ENCODE measurements at places on chromosomes 1 and 21. TPM values are rescaled to one million over a fixed set of nuclear protein-coding genes. Genes with fewer than 3 reads are reported as not detected.
A peak's percentile ranks its signal among the peaks of the same experiment; 100 is the strongest.

GRCh38 chr1:19533626-19534025 lies 48.3 kb upstream of the CAPZB start:
- DNase-seq, result no peak

GRCh38 chr1:78420181-78420580 lies 70.6 kb upstream of the PTGFR start:
- DNase-seq, result no peak

DNA sequence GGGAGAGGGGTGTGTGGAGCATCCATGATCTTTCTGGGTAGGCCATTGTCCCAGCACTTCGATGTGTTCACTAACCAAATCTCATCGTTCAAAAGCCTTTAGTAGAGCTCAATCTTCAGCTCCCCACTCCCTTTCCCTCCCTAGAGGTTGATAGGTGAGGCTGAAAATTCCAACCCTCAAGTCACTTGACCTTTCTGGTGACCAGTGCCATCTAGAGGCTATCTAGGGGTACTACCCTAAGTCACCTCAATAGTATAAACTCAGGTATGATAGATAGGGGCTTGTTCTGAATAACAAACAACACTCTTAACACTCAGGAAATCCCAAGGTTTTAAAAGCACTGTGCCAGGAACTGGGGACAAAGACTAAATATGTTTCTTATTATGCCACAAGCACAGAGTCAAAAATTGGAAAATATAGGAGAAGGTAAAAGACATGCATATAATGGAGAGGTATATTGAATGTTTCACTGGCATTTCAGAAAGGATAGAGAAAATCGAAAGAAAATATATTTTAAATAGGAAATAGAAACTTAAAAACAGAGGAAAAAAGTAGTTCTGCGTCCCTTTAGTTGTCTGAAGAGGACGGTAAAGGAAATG lies 42.9 kb upstream of the CD53 start:
- peak; percentile 56 for DNase-seq

DNA sequence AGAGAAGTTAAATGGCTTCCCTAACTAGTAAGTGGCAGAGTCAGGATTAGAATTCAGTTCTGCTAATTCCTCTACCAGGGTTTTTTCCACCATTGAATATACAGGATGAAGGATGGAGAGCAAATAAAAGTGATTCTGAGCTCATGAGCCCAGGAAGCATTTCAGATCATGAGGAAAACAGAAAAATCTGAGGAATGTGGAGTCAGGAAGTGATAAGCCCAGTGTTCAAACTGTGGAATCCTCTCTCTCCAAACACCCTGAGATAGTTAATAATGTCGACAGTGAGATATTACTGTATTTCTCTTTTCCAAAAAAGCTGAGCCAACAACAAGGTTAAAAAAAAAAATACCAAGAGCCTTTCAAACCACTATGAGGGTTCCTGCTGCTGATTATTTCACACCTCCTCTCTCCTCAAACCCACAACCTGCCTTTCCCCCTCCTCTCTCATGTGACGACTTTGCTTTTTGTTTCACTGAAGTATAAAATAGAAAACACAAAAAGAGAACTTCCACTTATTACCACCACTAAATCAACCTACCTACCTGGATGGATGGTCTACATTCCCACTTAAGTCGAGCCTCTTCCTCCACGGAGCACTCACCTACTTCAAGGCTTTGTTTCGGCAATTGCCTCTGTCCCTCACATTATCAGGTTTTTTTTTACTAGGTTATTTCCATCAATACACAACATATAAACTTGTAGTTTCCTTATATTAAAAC lies 8.9 kb downstream of the SLAMF1 start:
- DNase-seq, result peak; percentile 74

DNA sequence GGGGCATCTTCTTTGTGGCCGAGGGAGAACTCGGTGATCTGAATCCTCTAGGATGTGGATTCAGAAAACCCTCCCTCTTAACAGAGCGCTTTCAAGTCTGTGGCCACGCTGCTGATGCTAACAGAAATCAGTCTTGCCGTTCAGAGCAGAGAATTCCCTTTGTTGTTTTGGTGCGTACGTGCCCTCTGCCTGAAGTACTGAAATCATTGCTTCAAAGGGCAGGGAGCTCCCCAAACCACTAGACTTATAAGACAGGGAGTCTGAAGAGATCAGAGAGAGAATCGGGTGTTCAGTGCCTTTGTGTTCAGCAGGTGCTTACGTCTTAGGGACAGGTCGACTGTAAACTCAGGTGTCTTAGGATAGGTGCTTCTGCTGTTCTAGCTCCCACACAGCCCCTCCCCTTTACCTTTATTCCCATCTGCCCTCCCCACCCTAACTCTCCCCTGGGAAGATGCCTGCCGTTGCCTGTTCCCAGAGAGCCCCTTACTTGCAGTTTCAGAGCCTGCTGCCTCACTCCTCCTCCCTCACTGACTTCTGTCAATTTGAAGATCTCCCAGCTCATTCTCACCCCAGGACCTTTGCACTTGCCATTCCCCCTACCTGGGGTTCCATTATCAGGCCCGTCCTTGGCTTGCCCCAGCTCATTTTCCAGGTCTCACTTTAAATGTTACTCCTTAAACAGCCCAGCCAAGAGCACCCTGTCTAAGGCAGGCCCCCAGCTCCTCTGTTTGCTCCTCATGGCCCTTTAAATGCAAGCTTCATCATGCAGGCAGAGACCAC lies 143.0 kb downstream of the CAMTA1 start:
- DNase-seq, result no peak

GRCh38 chr1:224753491-224753890 lies 137.4 kb downstream of the CNIH3 start:
- DNase-seq, result no peak

The PDXK gene
- 74.0 TPM for total RNA-seq

Data from activated CD4-positive, alpha-beta T cell treated with anti-CD3 and anti-CD28 coated beads, Interleukin-2, amount 10 ng/mL, durations not matched to agents 7 days and 5 days (primary cell).